ENCODE measurements at places on chromosomes 13 and 19.

- no peak for DNase-seq
Measured at GRCh38 chr19:49135686-49136085, 16.3 kb downstream of the PPFIA3 start.

DNA sequence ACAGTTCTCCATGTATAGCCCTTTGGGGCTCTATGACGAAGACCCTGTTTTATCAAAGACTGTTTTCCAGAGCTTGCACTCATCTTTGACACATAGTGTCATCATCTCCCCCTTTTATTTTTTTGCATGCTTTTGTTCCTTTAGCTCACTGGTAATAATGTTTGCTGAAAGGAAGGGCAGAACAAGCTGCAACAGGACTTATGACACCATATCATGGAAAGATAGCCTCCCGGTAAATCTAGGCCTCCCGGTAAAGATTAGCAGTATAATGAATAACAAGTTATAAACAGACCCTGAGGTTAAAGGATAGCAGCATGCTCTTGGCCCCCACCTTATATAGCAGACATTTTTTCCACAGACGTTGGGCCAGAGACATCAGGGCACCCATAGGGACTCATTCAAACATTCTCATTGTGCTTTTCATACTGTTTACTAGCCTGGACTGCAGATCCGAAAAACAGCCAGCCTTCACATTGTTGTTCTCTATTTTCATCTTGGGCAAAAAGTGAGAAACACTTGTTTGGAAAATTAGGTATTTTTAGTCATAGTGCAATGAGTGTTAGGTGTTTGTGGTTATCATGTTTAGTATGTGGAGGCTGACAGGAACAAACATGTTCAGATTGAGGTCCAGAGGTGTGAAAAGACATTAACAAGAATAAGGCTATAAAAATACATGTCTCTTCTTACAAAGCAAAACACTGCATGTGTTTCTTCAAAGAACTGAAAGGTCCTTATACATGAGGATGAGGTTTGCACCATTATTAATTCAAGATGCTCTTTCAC lies 136.9 kb upstream of the SPRY2 start:
- DNase-seq: no peak

DNA sequence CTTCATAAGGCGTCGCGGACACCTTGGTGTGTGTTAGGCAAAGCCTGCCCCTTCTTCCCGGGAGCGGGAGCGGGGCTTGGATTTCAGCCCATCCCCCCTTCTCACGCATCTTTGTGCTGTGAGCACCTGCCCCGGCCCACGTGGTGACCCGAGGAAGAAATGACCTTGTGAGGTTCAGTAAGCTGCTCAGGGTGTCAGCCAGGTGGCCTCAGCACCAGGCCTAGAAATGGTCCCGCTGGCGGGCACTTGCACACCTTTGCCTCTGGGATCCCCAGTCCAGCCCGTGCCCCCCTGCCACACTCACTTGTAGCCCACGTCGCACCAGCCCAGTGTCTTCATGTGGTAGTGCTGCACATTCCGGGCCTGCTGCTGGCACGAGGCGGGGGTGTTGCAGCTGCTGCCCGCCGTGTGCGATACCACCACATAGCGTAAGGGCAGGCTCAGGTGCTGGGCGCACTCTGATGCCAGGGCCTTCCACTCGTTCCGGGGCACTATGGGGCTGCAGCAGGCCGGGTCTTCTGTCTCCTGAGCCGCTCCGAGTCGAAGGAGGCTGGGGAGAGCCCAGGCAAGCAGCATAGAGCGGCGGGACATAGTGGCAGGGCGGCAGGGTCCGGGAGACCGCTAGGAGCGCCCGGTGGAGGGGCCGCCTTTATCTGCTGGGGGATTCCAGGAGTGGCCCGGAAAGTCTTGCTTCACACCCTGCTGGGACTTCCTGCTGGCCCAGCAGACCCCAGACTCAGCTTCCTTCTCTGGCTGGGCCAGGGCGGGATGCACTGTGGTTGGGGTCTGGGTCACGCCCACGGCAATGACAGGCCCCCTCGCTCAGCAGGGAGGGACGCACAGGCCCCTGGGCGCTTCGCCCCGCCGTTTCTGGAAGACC lies at the start of gene PGLYRP1:
TSS of gene PGLYRP1 (minus strand) at position 623 of the 880 bp plus-strand sequence. CDS start at position 591, 32 bp downstream.
- no peak for DNase-seq

- no peak for DNase-seq
Measured at GRCh38 chr19:53878776-53879139, 3.2 kb upstream of the PRKCG start.

GRCh38 chr19:36973021-36973843 lies 57.1 kb downstream of the ZNF568 start:
- DNase-seq: peak; percentile 79
